ENCODE measurements at places on chromosomes 5 and 9. TPM values are rescaled to one million over a fixed set of nuclear protein-coding genes. Genes with fewer than 3 reads are reported as not detected.

IFNA7 gene
- not detected for total RNA-seq

SLIT3 gene
- 8.0 TPM for total RNA-seq

GDA gene
- total RNA-seq: under 0.01 TPM

FGF10 gene
- 110 TPM for total RNA-seq

AHRR gene
- total RNA-seq: 6.2 TPM

TLX3 gene
- not detected for total RNA-seq

ITGA1 gene
- total RNA-seq: 12.6 TPM

GFI1B gene
- total RNA-seq: not detected

GNA14 gene
- 0.26 TPM for total RNA-seq

ELAVL2 gene
- under 0.01 TPM for total RNA-seq

TSPAN17 gene
- 29.0 TPM for total RNA-seq

ADRB2 gene
- 4.5 TPM for total RNA-seq

DMRTA1 gene
- total RNA-seq: 0.26 TPM

TNFSF15 gene
- total RNA-seq: 0.26 TPM

IL33 gene
- total RNA-seq: 1.3 TPM

TICAM2 gene
- total RNA-seq: 8.8 TPM

NMUR2 gene
- not detected for total RNA-seq

ANKRA2 gene
- total RNA-seq: 29.7 TPM

STKLD1 gene
- total RNA-seq: 0.99 TPM

TAS2R1 gene
- not detected for total RNA-seq

EIF4EBP3 gene
- 1.8 TPM for total RNA-seq

SLC2A8 gene
- total RNA-seq: 11.4 TPM

DROSHA gene
- total RNA-seq: 48.4 TPM

GALT gene
- 27.2 TPM for total RNA-seq

TEX48 gene
- total RNA-seq: not detected

GMCL2 gene
- total RNA-seq: under 0.01 TPM

PCDHA9 gene
- total RNA-seq: 0.26 TPM

CTNND2 gene
- total RNA-seq: not detected

TCF7 gene
- 3.1 TPM for total RNA-seq

TLE1 gene
- 29.7 TPM for total RNA-seq

HTR1A gene
- total RNA-seq: not detected

LMX1B gene
- not detected for total RNA-seq

HRH2 gene
- not detected for total RNA-seq

Data from fibroblast of lung (primary cell).